ENCODE measurements at places on chromosomes 4 and X.

- DNase-seq = no peak
These were observed 31.3 kb downstream of the IGFBP7 start for GRCh38 chr4:57078685-57079521.

- no peak for DNase-seq
These were observed 19.5 kb upstream of the ANXA3 start for GRCh38 chr4:78532046-78532445.

DNA sequence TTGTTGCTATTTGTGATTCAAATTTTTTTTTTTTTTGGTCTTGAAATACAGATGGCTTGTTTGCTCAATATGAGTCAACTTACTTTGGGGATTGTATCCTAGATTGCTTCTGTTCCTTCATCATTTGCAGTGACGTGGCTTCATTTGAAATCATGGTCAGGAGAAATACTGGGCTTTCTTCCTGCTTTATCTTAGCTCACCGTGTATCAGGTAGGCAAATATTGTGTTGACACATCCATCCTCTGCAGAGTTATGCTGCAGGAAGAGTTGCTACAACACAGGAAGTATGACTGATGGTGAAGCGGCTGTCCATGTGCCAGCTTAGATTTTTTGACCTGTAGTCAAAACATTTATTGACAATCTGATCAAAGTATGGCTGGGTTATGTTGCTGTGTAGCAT is 232.2 kb downstream of the C4orf33 start:
- DNase-seq = no peak

DNA sequence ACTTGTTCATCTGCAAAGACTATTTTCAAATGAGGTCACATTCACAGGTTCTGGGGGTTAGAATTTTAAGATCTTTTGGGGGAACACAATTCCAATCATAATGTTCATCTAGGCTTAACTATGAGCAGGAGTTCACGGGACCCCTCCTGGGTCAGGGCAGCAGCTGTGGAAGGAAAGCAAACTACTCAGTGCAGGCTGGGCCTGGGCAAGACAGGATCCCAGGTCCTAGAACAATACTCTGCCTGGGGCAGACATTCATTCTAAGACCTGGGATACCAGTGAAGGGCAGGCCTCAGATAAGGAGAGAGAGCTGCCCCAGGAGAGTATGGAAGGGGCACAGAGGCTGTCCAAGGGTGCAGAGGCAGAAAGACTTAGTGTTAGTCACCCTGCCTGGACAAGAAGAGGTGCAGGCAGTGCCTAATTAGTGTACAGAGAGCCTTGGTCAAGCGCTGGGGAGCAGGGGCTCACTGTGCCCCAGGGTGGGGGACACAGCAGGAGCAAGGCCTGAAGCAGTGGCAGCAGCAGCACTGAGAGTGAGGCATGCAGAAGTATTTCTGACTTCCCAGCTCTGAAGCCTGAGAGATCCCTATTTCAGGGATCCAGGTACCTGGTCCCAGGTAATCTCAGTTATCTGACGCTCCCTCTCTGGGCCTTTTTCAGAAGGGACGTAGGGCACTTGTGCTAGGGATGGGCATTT is 123.0 kb upstream of the MAMLD1 start:
- no peak for DNase-seq

All from cortex of kidney (tissue), 1 donor.